ENCODE measurements at places on chromosomes 1 and 21. TPM values are rescaled to one million over a fixed set of nuclear protein-coding genes. Genes with fewer than 3 reads are reported as not detected.
A peak's percentile ranks its signal among the peaks of the same experiment; 100 is the strongest.

The RORC gene
- polyA plus RNA-seq = 10.4 TPM

The SMIM1 gene
- polyA plus RNA-seq = 7.4 TPM

DNA sequence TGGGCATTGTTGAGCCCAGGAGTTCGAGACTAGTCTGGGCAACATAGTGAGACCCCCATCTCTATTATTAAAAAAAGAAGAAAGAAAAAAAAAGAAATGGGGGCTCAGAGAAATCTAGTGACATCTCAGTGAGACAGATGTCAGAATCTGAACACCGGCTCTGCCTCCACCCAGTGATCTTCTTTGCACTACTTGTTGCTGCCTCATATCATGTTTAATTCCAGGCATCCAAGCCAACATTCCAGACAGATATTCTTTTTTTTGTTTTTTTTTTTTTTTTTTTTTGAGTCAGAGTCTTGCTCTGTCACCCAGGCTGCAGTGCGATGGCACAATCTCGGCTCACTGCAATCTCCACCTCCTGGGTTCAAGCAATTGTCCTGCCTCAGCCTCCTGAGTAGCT is 5.0 kb upstream of the ARL8A start:
- no peaks in the 10 kb centered on the region for H3K27me3 ChIP-seq
- no peak overlapping the region for H3K4me3 ChIP-seq
- no peak for DNase-seq
- H3K36me3 ChIP-seq = no peaks in the 10 kb centered on the region
- H3K27ac ChIP-seq = no peak overlapping the region

The HSD11B1 gene
- polyA plus RNA-seq = 5.1 TPM

DNA sequence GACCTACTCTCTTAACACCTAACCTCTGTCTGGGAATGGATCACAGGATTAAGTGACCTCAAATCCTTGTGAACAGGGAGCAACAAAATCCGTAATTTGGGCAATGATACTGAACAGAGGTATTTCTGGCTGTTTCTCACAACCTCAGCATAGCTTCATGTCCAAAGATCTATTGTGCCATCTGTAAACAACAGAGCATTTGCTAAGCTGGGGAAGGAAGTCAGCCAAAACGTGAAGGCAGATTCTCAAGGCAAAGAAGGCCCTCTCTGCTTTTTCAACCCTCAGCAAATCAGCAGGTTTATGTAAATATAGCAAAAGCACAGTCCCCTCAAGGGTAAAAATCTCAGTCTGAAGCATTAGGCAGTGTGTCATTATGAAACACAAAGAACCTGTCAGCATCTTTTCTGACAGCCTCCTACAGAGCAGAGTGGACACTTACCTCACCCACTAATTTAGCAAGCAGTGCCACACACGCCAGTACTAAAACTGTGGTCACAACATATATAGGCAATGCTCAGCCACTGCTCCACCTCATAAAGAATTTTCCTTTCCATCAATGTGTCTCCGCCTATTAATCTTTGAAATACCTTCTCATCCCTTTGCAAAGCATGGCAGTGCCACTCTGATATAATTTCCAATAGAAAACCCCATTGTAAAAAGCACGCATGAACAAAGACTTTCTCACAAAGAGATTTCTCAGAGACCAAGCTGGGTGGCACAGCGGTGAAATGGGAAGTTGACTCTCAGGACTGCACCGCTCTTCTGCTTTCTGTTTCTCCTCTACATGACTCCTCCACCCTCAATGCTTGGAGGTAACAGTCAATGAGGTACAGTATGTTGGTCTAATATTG is 188.0 kb downstream of the RERE start:
- no peaks in the 10 kb centered on the region for H3K27me3 ChIP-seq
- DNase-seq = no peak
- no peak overlapping the region for H3K4me3 ChIP-seq
- no peaks in the 10 kb centered on the region for H3K36me3 ChIP-seq
- H3K27ac ChIP-seq = peak overlapping the region; percentile 71

GRCh38 chr1:177442584-177442983 is 271.8 kb downstream of the BRINP2 start:
- H3K27me3 ChIP-seq = no peaks in the 10 kb centered on the region
- no peak for DNase-seq
- H3K4me1 ChIP-seq = no peaks in the 10 kb centered on the region
- H3K4me3 ChIP-seq = no peak overlapping the region
- H3K36me3 ChIP-seq = no peaks in the 10 kb centered on the region

The TSACC gene
- 0.68 TPM for polyA plus RNA-seq

DNA sequence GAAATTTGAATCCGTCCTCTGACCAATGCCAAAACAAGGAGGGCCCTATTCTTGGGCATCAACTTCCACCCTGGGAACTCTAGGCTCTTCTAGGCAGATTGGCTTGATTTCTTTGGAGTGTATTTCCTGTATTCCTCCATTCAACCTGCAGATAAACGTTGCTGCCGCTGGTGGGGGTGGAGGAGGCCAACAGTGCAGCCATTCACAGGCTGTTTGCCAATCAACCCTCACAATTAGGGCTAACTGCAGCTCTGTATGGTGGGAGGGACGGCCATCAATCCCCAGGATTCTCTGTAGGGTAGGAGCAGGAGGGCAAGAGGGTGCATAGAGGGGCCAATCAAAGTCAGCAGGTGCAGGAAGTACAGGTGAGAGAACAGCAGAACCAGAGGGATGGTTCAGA is 273.1 kb upstream of the PROX1 start:
- H3K36me3 ChIP-seq = no peaks in the 10 kb centered on the region
- H3K27me3 ChIP-seq = no peaks in the 10 kb centered on the region
- H3K4me1 ChIP-seq = no peaks in the 10 kb centered on the region
- no peak overlapping the region for H3K4me3 ChIP-seq
- DNase-seq = no peak

- H3K27me3 ChIP-seq = no peaks in the 10 kb centered on the region
- no peak overlapping the region for H3K4me3 ChIP-seq
- H3K27ac ChIP-seq = no peak overlapping the region
- DNase-seq = no peak
- H3K36me3 ChIP-seq = no peaks in the 10 kb centered on the region
These were observed 44.9 kb upstream of the NTPCR start for GRCh38 chr1:232905331-232906034.

- H3K27ac ChIP-seq = no peak overlapping the region
- H3K36me3 ChIP-seq = no peaks in the 10 kb centered on the region
- no peak overlapping the region for H3K4me3 ChIP-seq
- no peaks in the 10 kb centered on the region for H3K4me1 ChIP-seq
These were observed 50.7 kb upstream of the TNFSF4 start for GRCh38 chr1:173257805-173258204.

The P3R3URF gene
- polyA plus RNA-seq = not detected

DNA sequence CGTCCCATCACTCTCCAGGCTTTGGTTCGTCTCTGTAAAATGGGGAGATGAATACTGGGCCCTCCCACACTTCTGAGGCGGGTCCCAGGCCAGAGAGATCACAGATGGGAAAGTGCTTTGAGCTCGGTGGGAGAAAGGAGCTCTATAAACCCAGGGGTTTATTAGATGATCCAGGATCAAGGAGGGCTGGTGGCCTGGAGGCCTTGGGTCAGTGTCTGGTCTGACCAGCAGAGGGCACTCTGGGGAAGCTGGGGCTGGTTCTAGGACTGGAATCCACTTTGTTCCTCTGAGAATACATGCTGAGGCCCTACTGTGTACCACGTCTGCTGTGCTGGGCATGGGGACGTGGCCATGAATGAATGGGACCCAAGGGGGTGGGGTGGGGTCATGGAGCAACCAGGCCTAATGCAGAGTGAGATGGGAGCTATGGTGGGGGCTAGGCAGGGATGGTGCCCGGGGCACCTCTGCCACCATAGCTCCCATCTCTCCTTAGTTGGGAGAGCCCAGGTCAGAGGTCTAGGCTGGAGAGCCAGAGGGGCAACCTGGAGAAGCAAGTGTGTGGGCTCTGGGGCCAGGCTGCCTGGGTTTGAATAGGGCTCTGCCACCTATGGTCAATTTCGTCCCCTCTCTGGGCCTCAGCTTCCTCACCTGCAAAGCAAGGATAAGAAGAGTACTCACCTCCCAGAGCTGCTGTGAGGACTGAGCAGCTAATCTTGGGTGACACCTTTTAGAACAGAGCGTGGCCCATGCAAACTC is 9.0 kb upstream of the FAM131C start:
- H3K4me3 ChIP-seq = no peak overlapping the region
- H3K27me3 ChIP-seq = no peaks in the 10 kb centered on the region
- no peaks in the 10 kb centered on the region for H3K36me3 ChIP-seq
- H3K27ac ChIP-seq = no peak overlapping the region
- no peak for DNase-seq

- peaks cover 38% of the 10 kb centered on the region for H3K27me3 ChIP-seq
- H3K36me3 ChIP-seq = no peaks in the 10 kb centered on the region
- no peaks in the 10 kb centered on the region for H3K4me1 ChIP-seq
- H3K27ac ChIP-seq = no peak overlapping the region
- peak; percentile 44 for DNase-seq
These were observed 58.8 kb upstream of the SPATA6 start for GRCh38 chr1:48530727-48531351.

GRCh38 chr1:62250126-62250726 is 55.6 kb downstream of the L1TD1 start:
- H3K27me3 ChIP-seq = no peaks in the 10 kb centered on the region
- no peaks in the 10 kb centered on the region for H3K36me3 ChIP-seq
- no peak overlapping the region for H3K27ac ChIP-seq
- no peak overlapping the region for H3K4me3 ChIP-seq
- H3K4me1 ChIP-seq = no peaks in the 10 kb centered on the region

GRCh38 chr1:119701659-119702058 is 10.1 kb upstream of the PHGDH start:
- no peak for DNase-seq
- H3K4me1 ChIP-seq = no peaks in the 10 kb centered on the region
- H3K27ac ChIP-seq = no peak overlapping the region
- no peak overlapping the region for H3K4me3 ChIP-seq
- no peaks in the 10 kb centered on the region for H3K36me3 ChIP-seq

DNA sequence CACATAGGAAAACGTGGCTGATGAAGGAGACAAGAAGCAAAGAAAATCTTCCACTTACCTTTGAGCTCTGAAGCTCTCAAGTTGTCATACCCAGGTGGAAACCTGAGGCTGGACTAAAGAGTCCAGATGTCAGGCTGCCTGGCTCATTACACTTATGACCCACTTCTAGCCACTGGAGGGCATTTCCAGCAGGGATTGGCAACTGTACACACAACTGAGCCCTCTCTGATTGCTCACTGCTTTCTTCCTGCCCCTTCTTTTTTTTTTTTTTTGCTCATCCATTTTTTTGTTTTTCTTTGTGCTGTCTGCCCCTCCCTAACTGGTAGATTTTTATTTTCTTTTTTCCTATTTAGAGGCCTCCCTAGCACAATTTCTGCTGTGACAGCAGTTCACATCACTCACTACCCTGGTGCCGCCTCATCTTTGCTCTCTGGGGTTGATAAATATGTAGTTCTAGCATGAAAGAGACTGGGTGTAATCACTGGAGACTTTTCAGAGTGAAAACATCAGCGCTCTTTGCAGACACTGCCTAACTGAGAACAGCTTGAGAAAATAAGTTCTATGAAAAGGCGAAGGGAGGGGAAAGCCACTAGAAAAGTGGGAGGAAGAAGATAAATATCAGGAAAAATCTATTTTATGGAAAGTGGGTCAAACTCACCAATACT is 334.5 kb downstream of the NUF2 start:
- no peak overlapping the region for H3K27ac ChIP-seq
- no peak overlapping the region for H3K4me3 ChIP-seq
- H3K36me3 ChIP-seq = no peaks in the 10 kb centered on the region
- DNase-seq = no peak

DNA sequence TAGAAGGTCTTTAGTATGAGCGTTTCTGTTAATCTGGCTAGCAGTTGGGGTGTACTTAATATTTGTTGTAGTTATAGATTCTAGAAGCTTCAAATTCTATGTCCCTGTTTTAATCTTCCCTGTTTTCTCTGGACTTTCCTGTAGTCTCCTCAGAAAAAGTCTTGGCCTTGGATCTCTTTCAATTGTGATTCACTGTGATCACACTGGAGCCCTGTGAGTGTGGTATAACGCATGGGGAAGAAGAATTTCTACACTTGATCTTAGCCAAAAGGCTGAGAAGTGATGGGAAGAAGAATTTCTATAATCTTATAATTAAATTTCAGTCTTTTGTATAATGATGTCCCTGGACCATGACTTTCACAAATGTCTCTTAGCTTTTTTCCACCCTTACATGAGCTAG is 36.7 kb upstream of the COP1 start:
- H3K27ac ChIP-seq = no peak overlapping the region
- H3K4me1 ChIP-seq = no peaks in the 10 kb centered on the region
- no peak for DNase-seq

GRCh38 chr1:1197551-1198422 is 8.6 kb downstream of the TNFRSF18 start:
- no peak for DNase-seq
- H3K36me3 ChIP-seq = no peaks in the 10 kb centered on the region

DNA sequence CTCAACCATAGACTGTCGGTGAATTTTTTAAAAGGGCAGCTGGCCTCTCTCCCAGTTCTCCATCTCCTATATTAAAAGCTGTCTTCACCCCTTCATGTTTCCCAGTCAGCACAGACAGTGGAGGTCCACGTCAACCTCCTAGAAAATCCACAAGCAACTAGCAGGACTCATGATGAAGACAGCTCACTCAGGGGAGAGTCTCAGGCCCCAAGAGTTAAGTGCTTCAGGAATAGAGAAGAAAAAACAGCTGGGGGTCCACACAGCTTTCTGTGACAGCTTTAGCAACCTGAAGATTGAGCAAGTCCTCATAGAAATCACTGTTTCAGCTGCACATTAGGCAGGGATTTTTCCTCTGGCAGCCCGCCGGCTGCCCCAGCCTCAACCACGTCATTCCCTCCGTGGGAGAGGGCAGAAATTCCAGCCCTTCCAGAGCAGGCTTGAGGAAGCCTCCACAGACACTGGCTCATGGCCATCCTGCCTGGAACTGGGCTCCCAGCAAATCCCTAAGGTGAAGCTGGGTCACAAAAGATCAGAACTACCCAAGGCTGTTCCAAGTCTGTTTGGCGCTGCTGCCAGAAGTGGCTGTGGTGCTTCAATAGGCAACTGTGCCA is 15.2 kb downstream of the GPR161 start:
- no peaks in the 10 kb centered on the region for H3K36me3 ChIP-seq
- peak; percentile 81 for DNase-seq
- peak overlapping the region; percentile 68 for H3K27ac ChIP-seq
- H3K27me3 ChIP-seq = no peaks in the 10 kb centered on the region
- H3K4me1 ChIP-seq = no peaks in the 10 kb centered on the region

DNA sequence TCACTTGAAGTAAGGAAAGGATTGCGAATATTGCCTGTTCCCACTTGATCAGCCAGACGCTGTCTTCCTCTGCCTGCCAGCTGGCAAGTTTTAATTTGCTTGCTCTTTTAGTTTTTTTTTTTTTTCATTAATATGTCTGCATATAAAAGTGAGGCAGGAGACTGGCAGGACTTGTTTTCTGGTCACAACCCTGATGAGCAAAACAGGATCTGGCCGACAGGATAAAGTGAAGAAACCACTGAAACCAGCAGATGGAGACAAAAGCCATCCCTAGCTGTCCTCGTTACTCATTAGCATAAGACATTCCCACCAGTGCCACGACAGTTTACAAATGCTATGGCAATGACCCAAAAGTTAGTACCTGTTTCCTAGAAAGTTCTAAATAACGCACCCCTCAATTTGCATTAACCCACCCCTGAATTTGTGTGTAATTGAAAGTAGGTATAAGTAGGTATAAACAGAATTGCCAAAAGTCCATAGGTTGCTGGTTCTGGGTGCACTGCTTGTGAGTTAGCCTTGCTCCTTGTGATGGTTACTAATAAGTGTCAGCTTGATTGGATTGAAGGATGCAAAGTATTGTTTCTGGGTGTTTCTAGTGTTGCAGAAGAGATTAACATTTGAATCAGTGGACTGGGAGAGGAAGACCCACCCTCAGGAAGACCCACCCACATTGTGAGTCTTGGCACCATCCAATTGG is 60.8 kb downstream of the ZNF684 start:
- H3K36me3 ChIP-seq = no peaks in the 10 kb centered on the region
- H3K4me3 ChIP-seq = no peak overlapping the region
- H3K4me1 ChIP-seq = no peaks in the 10 kb centered on the region
- H3K27ac ChIP-seq = no peak overlapping the region
